Activated CD4-positive, alpha-beta T cell treated with anti-CD3 and anti-CD28 coated beads for 24 hours (primary cell): ENCODE measurements at places on chromosomes 2 and 18.

DNA sequence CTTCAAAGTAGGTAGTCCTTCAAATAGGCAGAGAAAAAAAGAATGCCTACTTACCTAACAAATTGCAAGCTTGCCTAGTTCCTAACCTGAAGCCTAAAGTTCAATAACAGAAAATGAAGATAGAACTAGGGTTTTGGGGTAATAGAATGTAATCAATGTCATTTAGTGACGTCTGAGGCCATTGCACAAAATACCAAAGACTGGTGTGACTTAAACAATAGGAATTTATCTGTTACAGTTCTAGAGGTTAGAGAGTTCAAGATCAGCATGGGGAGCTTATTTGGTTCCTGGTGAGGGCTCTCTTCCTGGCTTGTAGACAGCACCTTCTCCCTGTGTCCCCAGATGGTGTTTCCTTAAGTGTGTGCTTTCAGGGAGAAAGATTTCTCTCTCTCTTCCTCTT lies 4.7 kb upstream of the NPC1 start:
- no peak for DNase-seq

DNA sequence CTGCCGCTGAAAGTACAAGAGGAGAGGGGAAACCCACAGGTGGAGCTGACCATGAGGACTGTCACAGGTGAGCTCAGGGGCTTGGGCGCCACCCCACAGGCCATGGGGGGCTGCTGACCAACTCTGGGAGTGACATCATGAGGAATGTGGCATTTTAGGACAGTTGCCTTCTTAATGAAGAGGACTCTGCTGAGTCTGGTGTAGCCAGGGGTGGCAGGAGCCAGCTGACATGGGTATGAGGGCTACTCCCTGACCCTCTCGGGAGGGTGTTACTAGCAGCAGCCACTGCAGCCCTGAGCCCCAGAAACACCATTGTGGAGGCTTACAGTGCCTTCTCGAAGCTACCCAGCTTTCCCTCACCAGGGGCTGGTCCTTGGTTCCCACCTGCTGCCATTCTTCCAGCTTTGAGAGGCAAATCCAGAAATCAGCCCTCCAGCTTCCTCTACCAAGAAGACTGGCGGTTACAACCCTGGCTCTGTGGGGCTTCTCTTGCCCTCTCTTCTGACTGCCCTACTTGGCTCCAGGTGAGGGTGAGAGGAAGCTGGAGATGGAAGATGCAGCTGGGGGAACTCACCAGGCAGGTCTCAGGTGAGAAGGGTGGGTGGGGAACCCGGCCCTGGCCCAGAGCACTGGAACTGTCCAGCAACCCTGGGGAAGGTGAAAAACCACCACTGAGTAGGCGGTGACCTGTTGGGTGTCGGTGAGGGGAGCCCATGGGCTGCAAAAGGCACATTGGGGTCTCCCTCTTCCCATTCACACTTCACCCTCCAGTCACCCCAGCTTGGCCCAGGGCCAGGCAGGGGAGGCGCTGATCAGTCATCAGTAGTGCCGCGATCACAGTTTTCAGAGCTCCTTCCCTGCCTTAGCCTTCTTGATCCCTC lies 98.5 kb downstream of the MCFD2 start:
- DNase-seq: no peak

GRCh38 chr2:15748736-15749323 lies 157.2 kb downstream of the DDX1 start:
- DNase-seq: no peak

GRCh38 chr2:134763164-134763710 lies 44.4 kb upstream of the TMEM163 start:
- no peak for DNase-seq
